ENCODE measurements at places on chromosomes 3 and 15.

DNA sequence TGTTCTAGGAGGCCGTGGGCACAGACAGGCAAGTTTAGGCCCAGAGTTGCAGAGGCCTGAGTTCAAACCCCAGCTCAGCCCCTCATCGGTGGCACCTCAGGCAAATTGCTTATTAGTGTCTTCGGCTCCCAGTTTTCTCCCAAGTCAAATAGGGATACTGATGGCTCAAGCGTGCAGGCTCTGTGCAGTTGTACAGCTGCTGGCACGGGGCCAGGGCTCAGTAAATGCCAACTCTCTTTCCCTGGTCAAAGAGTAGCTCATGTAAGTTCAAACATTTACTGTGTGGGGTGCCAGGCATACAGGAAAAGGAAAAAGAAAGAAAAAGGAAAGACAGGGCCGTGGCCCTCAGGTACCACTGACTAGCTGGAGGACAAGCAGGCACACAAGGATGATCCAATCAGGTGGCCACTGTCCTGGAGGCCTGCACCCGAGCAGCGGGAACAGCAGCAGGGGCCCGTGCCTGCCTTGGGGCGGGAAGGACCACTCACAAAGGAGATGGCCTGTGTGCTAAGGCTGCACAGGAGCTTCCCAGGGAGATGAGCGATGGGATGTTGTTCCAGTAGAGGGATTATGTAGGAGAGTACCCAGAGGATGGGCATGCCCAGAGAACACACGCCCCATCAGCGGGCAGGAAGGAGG is 70.8 kb downstream of the TBC1D2B start:
- no peak for DNase-seq

GRCh38 chr15:79680720-79681119 is 216.1 kb downstream of the MTHFS start:
- peak; percentile 68 for DNase-seq

GRCh38 chr15:73605759-73606436 is 27.3 kb downstream of the NPTN start:
- DNase-seq: no peak

DNA sequence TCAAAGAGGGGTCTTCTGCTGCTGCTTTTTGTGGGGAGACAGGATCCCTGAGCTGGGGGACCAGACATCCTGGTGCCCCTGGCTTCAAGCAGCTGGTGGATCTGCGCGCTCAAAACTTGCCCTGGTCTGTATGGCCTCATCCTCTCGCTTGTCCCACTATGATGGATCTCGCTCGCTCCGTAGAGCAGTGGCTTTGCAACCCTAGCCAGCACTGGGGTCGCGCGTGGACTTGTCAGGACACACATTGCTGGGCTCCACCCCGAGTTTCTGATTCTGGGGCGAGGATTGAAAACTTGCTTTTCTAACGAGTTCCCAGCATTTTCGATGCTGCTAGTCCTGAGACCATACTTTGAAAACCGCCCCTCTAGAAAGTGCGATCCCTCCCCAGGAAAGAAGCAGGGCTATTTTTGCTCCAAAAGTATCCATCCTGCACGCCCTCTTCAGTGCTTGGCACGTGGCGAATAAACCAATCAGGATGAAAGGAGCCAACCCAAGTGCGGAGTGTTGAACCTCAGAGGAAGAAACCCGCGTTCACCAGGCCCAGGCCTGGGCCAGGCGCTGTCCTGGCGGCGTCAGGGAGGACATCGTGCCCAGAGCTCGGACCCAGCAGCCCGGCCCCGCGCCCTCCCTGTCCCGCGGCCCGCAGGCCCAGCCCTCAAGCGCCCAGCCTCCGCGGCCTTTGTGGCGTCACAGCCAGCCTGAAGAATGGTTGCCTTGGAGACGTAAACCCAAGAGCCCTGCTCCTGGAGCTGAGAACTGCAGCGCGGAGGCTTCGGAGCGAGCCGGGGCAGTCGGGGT is at the start of gene CFAP100:
Gene CFAP100, plus strand, starts transcription at position 731 of the 798 bp plus-strand sequence. CDS start 1,092 bp downstream, outside the sequence.
- DNase-seq: no peak

DNA sequence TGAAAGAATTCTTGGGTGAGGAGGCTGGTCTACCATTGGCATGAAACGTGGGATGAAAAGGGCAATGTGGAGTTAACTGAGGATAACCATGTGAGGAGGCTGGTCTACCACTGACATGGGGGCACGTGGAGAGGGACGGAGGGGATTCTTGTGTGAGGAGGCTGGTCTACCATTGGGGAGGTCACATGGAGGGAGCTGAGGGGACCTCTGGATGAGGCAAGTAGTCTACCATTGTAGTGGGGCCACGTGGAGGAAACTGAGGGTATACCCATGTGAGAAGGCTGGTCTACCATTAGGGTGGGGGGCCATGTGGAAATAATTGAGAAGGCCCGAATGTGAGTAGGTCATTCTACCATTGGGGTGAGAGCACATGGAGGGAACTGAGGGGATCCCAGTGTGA is 154.1 kb downstream of the FBLN2 start:
- DNase-seq: no peak

GRCh38 chr3:178677961-178678360 is 141.7 kb downstream of the KCNMB2 start:
- no peak for DNase-seq

- DNase-seq: no peak
Measured at GRCh38 chr3:40237159-40237558, 72.3 kb upstream of the EIF1B start.

Measured in A549 (cell line).